ENCODE measurements at places on chromosomes 16 and 17. TPM values are rescaled to one million over a fixed set of nuclear protein-coding genes. Genes with fewer than 3 reads are reported as not detected.

The CCL14 gene
- not detected for total RNA-seq

GRCh38 chr16:85202051-85202601 lies 89.9 kb upstream of the CIBAR2 start:
- H3K27ac ChIP-seq: no peak overlapping the region
- no peak overlapping the region for H3K4me3 ChIP-seq
- DNase-seq: no peak

DNA sequence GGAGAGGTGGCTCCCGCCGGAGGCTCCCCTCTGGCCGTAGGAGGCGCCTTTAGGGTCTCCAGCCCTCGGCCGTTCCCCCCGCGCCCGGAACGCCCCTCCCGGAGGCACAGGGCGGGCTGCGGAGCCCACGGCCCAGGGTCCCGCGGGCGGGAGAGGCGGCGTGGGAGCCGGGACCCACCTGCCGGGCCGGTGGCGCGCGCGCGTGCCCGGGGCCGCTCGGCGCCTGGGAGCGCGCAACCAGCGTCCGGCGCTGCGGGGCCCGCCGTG lies at the start of gene MIF4GD:
MIF4GD (minus strand) TSS at position 266 of the 267 bp plus-strand sequence. CDS start 1,036 bp downstream, outside the sequence.
- H3K27ac ChIP-seq: peak within 1 kb of the TSS; percentile 94
- no peaks in the 10 kb centered on the region for H3K27me3 ChIP-seq
- peak within 1 kb of the TSS; percentile 90 for H3K4me3 ChIP-seq
- H3K4me1 ChIP-seq: peaks cover 16% of the 10 kb centered on the region
- DNase-seq: no peak
- peaks cover 37% of the 10 kb centered on the region for H3K36me3 ChIP-seq

DNA sequence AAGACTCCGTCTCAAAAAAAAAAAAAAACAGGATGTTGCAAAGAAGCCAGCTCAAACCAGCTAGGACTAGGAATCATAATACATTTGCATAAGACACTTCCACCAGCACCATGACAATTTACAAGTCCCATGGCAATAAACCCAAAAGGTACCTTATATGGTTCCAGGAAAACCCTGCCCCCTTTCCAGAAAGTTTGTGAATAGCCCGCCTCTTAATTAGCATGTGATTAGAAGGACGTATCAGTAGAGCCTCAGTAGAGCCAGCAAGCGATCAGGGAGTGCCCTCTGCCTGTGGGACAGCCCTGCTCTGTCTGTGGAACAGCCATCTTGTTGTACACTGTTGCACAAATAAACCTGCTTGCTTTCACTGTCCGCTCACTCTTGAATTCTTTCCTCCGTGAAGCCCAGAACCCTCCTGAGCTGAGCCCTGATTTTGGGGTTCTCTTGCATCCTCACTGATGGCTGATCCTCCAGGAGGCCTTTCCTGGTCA lies 14.0 kb downstream of the NUPR1 start:
- H3K4me3 ChIP-seq: no peak overlapping the region
- no peaks in the 10 kb centered on the region for H3K4me1 ChIP-seq
- DNase-seq: no peak
- H3K36me3 ChIP-seq: no peaks in the 10 kb centered on the region
- no peak overlapping the region for H3K27ac ChIP-seq
- H3K27me3 ChIP-seq: no peaks in the 10 kb centered on the region

DNA sequence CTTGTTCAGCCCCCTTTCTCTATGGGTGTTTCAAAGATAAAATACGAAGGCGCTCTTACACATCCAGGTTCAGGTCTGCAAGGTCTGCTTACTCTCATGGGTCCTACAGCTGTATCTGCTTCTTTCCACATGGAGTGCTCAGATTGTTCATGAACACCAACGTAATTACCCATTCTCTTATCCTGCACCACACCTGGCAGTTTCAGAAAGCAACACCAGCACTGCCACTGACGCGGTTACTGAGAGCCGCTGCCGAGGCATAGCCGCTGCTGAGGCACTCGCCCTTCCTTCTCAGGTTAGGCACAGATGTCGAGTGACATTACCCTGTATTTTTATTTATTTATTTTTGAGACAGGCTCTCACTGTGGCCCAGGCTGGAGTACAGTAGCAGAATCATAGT lies 147.1 kb downstream of the RPTOR start:
- H3K36me3 ChIP-seq: no peaks in the 10 kb centered on the region
- H3K4me3 ChIP-seq: no peak overlapping the region
- no peak overlapping the region for H3K27ac ChIP-seq
- no peak for DNase-seq
- no peaks in the 10 kb centered on the region for H3K4me1 ChIP-seq
- H3K27me3 ChIP-seq: no peaks in the 10 kb centered on the region

DNA sequence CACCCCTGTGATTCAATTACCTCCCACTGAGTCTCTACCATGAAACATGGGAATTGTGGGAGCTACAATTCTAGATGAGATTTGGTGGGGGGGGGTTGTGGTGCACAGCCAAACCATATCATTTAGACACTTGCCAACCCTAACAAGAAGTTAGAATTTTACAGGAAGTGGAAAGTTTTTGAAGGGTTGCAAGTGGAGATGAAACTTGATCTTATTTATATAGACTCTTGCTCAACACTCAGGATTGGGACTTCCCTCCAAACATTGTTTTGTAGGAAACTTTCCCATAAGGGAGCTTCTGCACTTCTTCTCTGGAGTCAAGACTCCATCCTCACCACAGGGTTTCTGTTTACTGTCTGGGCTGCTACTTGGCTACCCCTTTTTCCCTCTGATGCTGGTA lies 266.7 kb upstream of the CDH11 start:
- no peaks in the 10 kb centered on the region for H3K36me3 ChIP-seq
- no peaks in the 10 kb centered on the region for H3K4me1 ChIP-seq
- H3K27ac ChIP-seq: no peak overlapping the region
- H3K27me3 ChIP-seq: no peaks in the 10 kb centered on the region
- no peak overlapping the region for H3K4me3 ChIP-seq

DNA sequence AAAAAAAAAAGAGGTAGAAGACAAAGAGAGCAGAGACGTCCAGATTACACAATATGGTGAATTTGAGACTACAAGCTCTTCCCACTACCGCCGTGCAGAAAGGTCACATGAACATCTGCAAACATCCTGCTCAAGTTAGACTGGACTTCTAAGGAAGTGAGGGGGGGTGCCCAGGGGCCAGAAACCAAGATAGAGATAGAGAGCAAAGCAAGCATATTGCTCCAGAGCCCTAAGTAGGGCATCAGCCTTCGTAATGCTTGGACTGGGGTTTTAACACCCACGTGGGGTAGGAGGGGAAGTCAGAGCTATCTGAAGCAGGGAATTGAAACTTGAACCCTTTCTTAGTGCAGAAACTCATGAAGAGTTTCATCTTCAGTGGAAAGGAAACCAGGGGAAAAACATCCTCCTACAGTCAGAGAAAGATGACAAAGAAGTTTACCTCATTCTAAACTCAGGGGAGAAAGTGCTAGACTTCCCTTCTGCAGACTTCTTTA lies 8.7 kb downstream of the CLEC19A start:
- no peak for DNase-seq
- no peaks in the 10 kb centered on the region for H3K36me3 ChIP-seq
- H3K4me3 ChIP-seq: no peak overlapping the region
- H3K4me1 ChIP-seq: peaks cover 10% of the 10 kb centered on the region
- H3K27ac ChIP-seq: no peak overlapping the region
- peaks cover 16% of the 10 kb centered on the region for H3K27me3 ChIP-seq

DNA sequence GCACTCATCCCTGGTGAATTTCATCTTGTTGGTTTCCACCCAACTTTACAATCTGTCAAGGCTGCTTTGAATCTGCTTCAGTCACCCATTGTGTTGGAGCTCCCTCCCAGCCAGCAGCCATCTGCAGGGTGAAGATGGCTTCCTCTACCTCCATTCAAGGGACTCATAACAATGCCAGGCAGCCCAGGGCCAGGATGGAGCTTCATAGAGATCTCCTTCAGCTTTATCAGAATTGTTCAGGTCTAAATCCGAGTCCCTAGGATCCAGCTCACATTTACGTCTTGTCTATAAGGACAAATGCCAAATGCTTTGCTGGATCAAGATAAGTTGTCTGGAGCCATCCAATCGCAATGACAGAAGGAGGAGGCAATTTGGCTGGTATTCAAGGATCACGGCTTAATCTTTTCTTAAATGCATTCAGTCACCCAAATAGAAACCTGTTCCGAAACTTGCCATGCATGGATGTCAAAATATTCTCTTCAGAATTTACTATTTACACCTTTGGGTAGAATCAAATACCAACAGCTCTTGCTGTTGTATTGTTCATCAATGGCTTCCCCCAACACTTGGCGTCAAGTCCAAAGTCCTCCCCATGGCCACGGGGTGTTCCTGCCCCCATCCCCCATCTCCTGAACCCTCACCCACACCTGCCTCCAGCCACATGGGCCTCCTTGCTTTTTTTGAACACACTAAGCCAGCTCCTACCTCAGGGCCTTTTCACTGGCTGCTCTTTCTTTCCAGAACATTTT lies 3.8 kb upstream of the FAM171A2 start:
- H3K4me1 ChIP-seq: peaks cover 12% of the 10 kb centered on the region
- no peaks in the 10 kb centered on the region for H3K36me3 ChIP-seq
- H3K27ac ChIP-seq: no peak overlapping the region
- no peak overlapping the region for H3K4me3 ChIP-seq
- DNase-seq: no peak

- peak; percentile 72 for DNase-seq
- H3K4me3 ChIP-seq: peak within 1 kb of the TSS; percentile 87
- no peaks in the 10 kb centered on the region for H3K27me3 ChIP-seq
- H3K4me1 ChIP-seq: peaks cover 27% of the 10 kb centered on the region
- H3K27ac ChIP-seq: peak within 1 kb of the TSS; percentile 94
These were observed at the start of gene ITGB4 for GRCh38 chr17:75720656-75721462. Gene ITGB4, plus strand, starts transcription at chr17:75721459. Its CDS starts 3,245 bp downstream, at chr17:75724704.
